ENCODE measurements at places on chromosomes 11 and 22.

- peak; percentile 73 for DNase-seq
Measured at GRCh38 chr11:73381589-73381988, 5.4 kb downstream of the RELT start.

DNA sequence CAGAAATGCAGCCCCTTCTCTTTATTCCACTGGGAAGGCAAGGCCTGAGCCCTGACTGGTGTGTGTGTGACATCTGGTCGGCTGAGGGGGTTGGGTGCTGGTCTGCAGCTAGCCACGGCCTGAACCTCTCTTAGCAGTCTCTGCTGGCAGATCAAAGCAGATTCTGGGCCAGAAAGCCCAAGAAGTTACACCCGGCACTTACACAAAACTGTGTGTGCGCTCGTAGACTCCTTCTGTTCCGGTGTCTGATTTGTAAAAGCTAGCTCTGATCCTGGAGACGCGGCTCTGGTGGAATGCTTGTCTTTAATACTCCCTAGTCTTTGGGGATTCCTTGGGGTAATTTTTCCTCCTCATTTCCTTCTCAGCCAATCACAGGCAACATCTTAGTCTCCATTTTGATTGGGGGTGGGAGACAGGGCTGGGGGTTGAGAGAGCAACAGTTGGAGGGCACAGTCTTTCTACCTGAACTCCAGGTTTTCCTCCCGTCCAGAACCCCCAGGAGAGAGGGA is 5.5 kb downstream of the PKNOX2 start:
- DNase-seq = no peak

GRCh38 chr11:10938650-10939387 is 81.0 kb upstream of the ZBED5 start:
- DNase-seq = no peak

DNA sequence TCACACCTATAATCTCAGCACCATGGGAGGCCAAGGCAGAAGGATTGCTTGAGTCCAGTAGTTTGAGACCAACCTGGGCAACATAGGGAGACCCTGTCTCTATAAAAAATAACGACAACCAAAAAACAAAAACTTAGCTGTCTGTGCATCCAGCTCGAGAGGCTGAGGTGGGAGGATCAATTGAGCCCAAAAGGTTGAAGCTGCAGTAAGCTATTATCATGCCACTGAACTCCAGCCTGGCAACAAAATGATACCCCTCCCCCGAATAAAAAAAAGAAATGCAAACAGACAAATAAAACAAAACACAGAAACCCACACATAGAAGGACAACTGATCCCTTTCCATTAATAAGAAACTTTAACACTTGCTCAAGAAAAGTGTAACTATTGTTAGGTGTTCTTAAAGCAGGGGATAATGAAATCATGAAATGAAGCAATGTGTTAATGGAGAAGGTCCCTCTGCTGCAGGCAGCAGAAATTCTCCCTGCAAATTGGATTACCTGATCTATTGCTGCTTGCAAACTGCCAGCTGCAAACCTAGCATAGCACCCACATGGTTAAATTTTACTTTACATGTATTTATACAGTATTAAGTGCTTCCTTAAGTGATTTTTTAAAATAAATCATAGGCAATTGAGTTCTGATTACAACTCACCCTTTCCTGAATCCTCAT is 226.3 kb downstream of the SBF2 start:
- DNase-seq = no peak

GRCh38 chr11:68988491-68988890 is 7.7 kb upstream of the MRGPRD start:
- no peak for DNase-seq

DNA sequence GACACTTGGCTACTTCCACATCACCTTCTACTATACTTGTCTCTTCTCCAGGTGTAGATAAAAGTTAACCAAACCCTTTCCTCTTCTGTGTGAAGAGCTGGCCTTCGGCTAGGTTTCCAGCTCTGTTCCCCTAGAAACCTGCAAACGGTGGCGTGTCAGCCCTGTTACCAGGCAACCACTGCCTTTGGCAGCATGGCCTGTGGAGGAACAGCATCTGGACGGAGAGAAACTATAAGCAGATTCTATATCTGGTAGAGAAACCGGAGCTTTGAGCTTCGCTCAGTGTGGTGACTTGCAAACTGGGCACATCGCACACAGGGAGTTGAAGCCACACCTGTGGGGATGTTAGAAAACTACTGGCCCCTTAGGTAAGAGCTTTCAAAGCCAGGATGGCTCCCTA is 35.9 kb downstream of the ARAP1 start:
- DNase-seq = no peak

DNA sequence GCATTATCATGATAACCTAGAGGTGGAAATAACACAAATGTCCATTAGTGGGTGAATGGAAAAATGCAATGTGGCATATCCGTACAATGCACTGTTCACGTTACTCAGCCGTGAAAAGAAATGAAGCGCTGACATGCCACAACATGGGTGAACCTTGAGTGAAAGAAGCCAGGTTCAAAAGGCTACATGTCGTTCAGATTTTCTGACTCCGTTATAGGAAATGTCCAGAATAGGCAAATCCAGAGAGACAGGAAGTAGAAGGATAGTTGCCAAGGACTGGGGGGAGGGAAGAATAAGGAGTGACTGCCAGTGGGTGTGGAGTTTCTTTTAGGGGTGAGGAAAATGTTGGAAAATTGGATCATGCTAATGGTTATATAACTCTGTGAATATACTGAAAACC is 133.8 kb downstream of the ATXN10 start:
- DNase-seq = no peak

GRCh38 chr11:71951741-71952310 is 23.0 kb downstream of the RNF121 start:
- no peak for DNase-seq

DNA sequence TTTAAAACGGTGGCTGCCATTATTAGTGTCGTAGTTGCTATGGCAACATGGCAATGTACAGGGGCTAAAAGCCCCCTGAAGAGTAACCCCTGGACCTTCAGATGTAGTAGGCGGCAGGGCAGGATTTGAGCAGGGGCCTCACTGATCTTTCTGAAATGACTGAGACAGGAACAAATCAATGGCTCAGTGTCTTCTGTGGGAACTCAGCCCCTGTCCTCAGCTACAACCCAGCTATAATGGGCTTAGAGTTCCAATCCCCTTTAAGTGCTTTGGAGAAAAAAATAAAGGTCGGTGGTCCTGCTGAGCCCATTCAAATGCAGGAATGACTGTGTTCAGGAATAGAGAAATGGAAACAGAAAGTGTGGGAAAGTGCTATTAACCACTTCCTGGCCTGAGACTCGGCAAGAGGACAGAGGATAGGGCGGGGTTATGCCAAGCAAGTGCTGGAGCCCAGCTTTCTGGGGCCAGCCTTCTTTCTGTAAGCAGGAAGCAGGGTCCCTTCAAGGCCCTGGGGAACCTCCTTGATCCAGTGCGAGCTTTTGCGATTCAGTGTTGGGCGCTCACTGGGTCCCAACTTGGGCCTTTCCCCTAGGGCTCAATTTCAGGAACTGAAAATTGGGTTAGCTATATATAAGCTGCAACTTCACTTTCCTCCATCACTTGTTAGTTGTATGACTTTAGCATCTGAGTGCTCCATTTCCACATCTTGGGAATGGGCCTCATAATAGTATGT is 6.1 kb upstream of the CD82 start:
- DNase-seq = peak; percentile 87

DNA sequence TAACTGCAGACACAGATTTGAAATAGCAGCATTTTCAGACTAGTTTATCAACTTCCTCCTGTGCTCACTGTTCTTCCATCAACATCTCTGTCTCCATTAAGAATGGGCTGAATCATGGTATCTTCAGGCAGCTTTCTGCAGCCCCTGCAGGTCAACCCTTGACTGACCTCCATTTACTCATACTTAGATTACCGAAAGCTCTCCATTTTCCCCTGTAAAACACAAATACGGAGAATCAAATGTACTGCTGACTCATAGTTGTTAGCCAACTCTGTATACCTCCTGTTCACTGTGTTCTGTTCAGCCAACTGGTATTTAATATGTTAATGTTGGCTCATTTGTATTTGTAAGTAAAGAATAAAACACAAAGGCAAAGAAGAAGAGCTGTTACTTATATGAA is 364.0 kb downstream of the CASP12 start:
- peak; percentile 4 for DNase-seq

DNA sequence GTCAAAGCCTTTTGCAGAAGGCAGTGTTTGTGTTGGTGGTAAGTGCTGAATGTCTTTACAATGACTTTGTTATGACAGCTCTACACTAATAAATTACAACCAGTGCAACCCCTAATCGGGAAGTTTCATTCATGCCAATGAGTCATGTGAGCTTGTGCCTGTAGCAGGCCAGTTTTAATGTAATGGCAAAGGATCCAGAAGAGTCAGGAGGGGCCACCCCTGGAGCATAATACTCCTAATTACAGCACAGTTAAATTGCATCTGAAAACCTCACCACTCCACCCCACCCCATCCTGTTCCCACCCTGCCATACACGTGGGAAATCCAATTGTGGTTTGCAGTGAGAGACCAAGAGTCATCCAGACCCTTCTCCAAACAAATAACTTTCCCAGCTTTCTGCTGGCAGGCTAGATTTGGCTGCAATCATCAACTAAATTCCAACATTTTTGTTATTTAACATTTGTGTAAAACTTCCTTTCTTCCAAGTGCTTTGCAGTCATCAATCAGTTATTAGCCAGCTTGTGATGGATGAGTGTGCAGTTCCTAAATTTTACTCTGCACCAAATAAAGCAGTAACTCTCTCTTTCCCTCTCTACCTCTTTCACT is 277.3 kb upstream of the FAT3 start:
- no peak for DNase-seq

- DNase-seq = no peak
Measured at GRCh38 chr11:38402063-38402462, 1804.0 kb upstream of the RAG2 start.

- no peak for DNase-seq
Measured at GRCh38 chr11:122804796-122805195, 33.5 kb upstream of the CRTAM start.

DNA sequence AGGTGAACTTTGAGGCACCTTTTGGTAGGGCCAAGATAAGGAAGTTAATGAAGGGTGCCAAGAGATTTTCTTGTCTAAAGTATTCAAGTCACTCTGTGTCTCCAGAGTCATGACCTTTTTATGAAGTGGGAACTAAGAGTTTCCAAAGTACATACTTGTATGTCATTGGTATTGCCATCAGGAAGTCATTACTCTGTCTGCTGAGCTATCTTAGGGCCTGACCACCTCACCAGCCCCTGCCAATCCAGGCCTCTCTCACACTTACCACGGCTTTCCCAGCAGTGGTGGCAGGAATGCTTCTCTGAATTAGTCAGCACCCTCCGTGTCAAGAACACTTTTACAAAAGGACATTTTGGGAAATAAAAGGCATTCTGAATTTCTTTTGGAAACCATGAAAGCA is 192.8 kb upstream of the MTNR1B start:
- DNase-seq = no peak

- DNase-seq = no peak
Measured at GRCh38 chr11:12109591-12110196, 696 bp upstream of the MICAL2 start.

DNA sequence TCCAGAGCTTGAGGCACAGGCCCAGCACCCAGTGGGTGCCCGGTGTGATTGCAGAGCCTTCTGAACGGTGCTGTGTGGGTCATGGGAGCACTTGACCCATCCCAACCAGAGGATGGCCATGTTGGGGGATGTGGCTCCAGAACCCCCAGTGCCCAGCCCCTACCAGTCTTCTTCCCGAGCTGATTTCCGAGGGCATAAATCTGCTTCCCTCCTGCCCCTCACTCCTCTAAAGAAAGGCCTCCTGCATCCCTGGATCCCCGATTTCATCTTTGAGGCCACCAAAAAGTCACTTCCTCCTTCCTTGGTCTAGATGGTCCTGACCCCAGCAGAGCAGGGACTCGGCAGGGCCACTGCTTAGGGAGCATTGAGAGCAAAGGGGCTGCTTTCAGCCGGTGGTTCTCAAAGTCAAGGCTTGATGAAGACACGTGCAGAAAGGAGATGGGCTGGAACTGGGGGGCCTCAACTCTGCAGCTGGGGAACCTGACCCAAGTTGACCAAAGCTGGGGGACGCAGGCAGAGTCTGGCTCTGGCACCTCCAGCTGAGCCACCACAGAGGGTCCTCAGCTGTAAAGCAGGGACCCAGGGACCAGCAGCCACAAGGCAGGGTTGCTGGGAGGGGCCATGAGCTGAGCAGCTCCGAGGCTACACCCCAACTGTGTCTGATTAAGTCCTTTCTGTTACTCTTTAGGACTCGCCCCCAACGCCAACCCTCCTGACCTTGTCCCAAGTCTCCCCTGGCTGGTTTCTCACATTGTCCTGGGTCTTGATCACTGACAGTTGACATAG is 56.6 kb downstream of the LINC01488 start:
- no peak for DNase-seq

DNA sequence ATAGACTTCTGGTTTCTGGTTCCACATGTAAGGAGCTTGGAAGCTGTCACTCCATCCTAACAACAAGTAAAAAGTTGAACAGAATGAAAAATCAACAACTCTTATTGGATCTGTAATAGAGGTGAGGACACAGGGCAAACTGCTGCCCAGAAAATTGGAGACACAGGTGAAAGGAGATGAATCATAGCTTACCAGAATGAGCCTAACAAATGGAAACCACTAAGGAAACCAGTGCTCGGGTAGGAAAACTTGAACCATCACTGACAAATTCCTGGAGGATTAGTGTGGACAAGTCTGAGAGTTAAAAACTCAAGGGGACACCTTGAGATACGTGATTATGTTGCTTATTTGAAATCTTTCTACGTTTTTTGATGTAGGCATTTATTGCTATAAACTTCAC is 52.1 kb downstream of the GDPD4 start:
- DNase-seq = no peak

- peak; percentile 53 for DNase-seq
Measured at GRCh38 chr11:115872416-115872815, 368.2 kb upstream of the CADM1 start.

DNA sequence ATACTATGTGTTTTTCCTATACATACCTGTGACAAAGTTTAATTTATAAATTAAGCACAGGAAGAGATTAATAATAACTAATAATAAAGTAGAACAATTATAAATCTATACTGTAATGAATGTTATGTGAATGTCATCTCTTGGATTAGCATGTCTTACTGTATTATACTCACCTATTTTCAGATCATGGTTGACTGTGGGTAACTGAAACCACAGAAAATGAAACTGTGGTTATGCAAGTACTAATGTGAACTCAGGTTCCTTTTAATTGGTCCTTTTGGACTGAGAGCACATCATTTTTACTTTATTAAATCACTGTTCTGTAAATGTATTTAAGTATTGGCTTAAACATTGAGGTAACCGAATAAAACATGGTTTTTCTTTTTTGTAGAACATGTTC is 108.8 kb downstream of the PPP6R3 start:
- no peak for DNase-seq

DNA sequence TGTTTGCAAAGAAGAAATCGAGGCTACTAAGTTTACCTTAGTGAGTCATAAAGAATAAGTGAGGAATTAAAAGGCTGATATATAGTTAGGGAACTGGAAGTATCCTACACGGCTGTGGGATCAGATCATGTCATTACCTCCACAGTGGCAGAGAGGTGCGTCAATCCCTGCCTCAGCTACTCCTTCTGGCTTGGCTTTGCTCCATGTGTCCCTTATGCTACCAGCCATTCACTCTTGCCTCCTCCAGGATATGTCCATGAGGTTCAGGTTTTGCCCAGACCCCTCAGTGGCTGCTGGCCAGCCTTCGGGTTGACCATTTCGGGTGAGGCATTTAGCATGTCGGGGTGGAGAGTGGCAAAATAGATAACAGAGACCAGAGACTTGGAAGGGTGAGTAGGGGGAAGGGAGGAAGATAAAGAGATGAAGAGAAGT is 153.4 kb downstream of the LDLRAD3 start:
- DNase-seq = no peak
